Brain (organoid and tissue), 16 donors: ENCODE measurements at places on chromosomes 3 and 15.
A peak's percentile ranks its signal among the peaks of the same experiment; 100 is the strongest.

- DNase-seq = peak; percentile 48
Observed at GRCh38 chr15:70854666-70854976, 664 bp upstream of the LARP6 start.

- no peak for DNase-seq
Observed at GRCh38 chr3:106611116-106611515, 742.3 kb upstream of the CBLB start.

GRCh38 chr15:99425657-99426301 lies 140.0 kb upstream of the MEF2A start:
- no peak for DNase-seq

- peak; percentile 67 for DNase-seq
Observed at GRCh38 chr3:53493963-53494791, at the start of gene CACNA1D. TSS of gene CACNA1D (plus strand) at chr3:53494611. CDS start at chr3:53495167, 556 bp downstream.

GRCh38 chr3:110414855-110415254 lies 656.8 kb upstream of the NECTIN3 start:
- no peak for DNase-seq

GRCh38 chr3:132417695-132418411 lies 551 bp downstream of the DNAJC13 start:
- peak; percentile 54 for DNase-seq

GRCh38 chr3:125605756-125606155 lies 10.5 kb upstream of the OSBPL11 start:
- no peak for DNase-seq
